Activated naive CD8-positive, alpha-beta T cell treated with anti-CD3 and anti-CD28 coated beads, Interleukin-2, amount 10 ng/mL, durations not matched to agents 7 days and 5 days (primary cell): ENCODE measurements at places on chromosomes 11 and 22. TPM values are rescaled to one million over a fixed set of nuclear protein-coding genes. Genes with fewer than 3 reads are reported as not detected.

PRG3 gene
- total RNA-seq = not detected

LDLRAD3 gene
- not detected for total RNA-seq

GAB4 gene
- not detected for total RNA-seq

CSNK2A3 gene
- total RNA-seq = 1.4 TPM

ANO1 gene
- total RNA-seq = not detected

CHRM1 gene
- not detected for total RNA-seq

TPBGL gene
- total RNA-seq = 0.28 TPM

GRCh38 chr11:119673759-119674336 is 55.2 kb downstream of the NECTIN1 start:
- H3K27me3 ChIP-seq = peaks cover 8% of the 10 kb centered on the region
- peaks cover 11% of the 10 kb centered on the region for H3K4me1 ChIP-seq
- no peaks in the 10 kb centered on the region for H3K36me3 ChIP-seq
- H3K27ac ChIP-seq = peak overlapping the region; percentile 40
- peak; percentile 50 for DNase-seq

DNA sequence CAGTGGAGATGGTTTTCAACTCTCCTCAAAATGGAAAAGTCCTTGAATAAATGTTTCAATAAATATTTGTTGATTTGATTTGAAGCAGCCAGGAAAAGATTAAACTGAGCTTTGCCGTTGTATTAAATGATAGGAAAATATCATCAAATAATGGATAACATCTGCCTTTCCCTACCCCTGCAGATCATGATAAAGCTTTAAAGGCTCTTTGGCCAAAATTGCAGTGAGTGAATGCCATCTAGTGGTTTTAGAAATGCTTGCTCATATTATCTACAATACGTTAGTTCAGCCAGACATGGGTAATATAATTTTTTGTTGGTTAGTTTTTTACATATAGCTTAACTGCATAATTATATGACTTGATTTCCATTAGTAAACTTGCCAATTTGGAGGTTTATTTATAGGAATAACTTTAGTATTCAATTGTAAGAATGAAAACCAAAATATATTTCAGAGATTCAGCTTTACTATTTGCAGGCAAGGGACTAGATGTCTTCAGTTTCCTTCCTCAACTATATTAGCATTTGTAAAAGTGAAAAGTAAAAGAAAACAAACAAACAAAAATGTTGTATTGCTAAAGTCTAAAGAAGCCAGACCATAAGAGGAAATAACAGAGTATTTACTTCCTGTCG is 159.2 kb downstream of the MSANTD4 start:
- peaks cover 9% of the 10 kb centered on the region for H3K27me3 ChIP-seq
- no peak overlapping the region for H3K27ac ChIP-seq
- DNase-seq = no peak
- no peaks in the 10 kb centered on the region for H3K36me3 ChIP-seq
- no peak overlapping the region for H3K4me3 ChIP-seq
- no peaks in the 10 kb centered on the region for H3K4me1 ChIP-seq

DNA sequence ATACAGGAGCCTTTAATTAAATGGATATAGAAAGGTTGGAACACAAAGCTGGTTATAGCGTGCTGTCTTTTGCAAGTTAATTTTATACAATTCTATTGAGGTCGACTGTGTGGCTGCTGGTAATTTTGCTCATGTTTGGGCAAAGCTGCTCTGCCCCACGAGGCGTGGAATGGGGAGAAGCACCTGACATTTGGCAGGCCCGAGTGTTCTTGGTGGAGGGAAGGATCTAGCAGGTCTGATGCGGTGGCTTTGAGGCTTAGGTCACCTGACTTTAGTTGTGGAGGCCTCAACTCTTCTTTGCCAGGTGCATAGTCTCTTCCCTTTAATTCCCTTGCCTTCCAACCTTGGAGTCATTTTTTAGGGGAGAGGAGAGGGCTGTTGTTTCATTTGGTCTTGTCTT is 97.3 kb downstream of the ZBTB16 start:
- DNase-seq = no peak
- H3K27ac ChIP-seq = peak overlapping the region; percentile 52
- H3K4me3 ChIP-seq = no peak overlapping the region
- no peaks in the 10 kb centered on the region for H3K27me3 ChIP-seq

DNA sequence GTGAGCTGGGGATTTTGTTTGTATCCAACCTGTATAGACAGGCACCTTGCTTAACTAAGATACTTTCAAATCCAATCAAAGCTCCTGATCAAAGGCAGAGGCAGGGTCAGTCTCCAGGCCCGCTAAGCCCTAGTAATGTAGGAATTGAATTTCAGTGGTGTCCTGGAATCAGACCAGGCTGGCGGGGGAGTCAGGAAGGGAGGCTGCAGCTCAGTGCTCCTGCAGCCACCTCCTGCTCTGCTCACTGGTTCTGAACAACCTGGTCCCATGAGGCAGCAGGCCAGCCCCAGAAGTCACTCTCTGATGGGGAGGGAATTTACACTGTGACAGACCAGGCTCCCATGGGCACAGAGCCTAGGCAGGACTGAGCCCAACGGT is 38.5 kb upstream of the GALNT18 start:
- H3K27me3 ChIP-seq = peaks cover 26% of the 10 kb centered on the region
- H3K4me3 ChIP-seq = no peak overlapping the region
- H3K27ac ChIP-seq = no peak overlapping the region
- H3K36me3 ChIP-seq = no peaks in the 10 kb centered on the region
- DNase-seq = no peak

DNA sequence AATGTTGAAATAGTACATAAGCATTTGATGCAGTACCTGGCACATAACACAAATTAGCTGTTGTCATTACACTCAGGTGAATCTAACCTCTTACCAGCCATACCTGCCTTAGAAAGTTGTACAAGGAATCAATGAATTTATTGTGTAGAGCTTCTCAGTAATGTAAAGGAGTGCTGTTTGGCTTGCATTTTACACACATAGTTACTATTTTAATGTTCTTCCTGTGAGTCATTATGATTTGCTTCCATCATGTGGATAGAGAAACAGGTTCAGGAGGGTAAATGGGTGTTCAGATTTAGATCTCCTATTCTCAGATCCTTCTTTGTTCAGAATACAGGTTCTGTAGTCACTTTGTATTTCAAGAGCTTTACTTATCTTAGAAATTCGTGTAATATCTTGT is 27.6 kb upstream of the RCE1 start:
- no peak for DNase-seq
- no peaks in the 10 kb centered on the region for H3K36me3 ChIP-seq
- no peak overlapping the region for H3K4me3 ChIP-seq
- no peaks in the 10 kb centered on the region for H3K4me1 ChIP-seq
- H3K27me3 ChIP-seq = no peaks in the 10 kb centered on the region

DNA sequence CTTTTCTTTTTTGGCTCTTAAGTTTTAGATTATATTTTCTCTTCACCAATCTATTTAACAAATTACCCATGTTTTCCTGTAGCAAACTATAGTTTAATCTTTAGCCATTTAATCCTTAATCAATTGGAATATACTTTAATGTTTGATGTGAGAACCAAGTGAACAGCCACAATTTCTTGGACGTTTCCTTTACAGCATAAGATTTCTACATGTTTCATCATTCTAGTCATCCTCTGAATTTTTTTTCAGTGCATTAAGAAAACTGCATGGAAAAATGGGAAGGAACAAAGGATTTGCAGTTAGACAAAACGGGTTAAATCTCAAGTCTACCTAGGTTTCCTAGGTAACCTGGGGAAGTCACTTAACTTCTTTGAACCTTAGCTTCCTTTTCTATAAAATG is 507.1 kb upstream of the CCDC90B start:
- no peak overlapping the region for H3K4me3 ChIP-seq
- no peak overlapping the region for H3K27ac ChIP-seq
- H3K27me3 ChIP-seq = peaks cover 1% of the 10 kb centered on the region
- no peak for DNase-seq
- no peaks in the 10 kb centered on the region for H3K4me1 ChIP-seq

GRCh38 chr11:110433393-110434333 is 3.9 kb downstream of the FDX1 start:
- H3K4me3 ChIP-seq = no peak overlapping the region
- peaks cover 29% of the 10 kb centered on the region for H3K4me1 ChIP-seq
- peaks cover 14% of the 10 kb centered on the region for H3K36me3 ChIP-seq
- no peak overlapping the region for H3K27ac ChIP-seq

DNA sequence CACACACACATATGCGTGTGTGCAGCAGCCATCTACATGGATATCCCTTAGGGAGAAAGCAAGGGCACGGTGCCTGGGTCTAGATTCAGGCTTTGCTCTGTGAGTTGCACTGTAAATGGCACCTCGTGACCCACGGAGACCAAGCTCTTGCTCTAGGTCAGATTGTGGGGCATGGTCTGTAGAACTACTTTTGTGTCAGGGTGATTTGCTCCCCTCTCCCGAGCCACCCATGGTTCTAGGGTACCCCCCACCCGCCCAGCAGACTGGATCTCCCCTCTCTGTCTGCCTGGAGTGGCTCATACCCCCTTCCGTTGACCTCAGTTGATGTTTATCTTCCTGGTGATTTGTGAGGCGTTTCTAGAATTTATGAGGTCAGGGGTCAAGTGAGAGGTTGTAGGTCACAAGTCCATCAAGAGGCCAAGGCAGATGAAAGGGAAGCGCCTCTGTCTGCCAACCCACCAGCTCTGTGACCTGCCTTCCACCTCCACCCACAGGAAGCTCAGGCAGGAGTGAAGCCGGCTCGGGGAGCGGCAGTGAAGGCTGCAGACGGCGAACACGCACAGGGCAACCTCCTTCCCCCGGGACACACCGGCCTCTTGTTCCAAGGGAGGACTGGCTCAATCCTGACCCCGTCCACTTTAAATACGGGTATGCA is 76.2 kb upstream of the TTLL12 start:
- DNase-seq = peak; percentile 69
- H3K27ac ChIP-seq = peak overlapping the region; percentile 86
- peaks cover 23% of the 10 kb centered on the region for H3K4me1 ChIP-seq
- no peaks in the 10 kb centered on the region for H3K36me3 ChIP-seq

DNA sequence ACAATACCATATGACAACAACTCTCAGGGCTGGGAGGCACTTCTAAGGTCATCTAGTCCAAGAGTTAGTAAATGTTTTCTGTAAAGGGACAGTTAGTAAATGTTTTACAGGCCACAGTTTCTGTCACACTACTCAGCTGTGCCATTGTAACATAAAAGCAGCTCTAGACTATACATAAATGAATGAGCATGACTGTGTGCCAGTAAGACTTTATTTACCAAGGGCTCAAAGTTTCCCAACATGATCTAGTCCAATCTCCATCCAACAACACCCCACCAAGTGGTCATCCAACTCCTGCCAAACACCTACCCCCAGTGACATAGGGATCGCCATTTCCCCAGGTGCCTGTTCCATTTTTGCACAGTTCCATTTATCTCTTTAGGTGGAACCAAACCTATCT is 12.1 kb downstream of the SERGEF start:
- no peaks in the 10 kb centered on the region for H3K4me1 ChIP-seq
- H3K27ac ChIP-seq = no peak overlapping the region
- no peak overlapping the region for H3K4me3 ChIP-seq
- H3K27me3 ChIP-seq = no peaks in the 10 kb centered on the region

DNA sequence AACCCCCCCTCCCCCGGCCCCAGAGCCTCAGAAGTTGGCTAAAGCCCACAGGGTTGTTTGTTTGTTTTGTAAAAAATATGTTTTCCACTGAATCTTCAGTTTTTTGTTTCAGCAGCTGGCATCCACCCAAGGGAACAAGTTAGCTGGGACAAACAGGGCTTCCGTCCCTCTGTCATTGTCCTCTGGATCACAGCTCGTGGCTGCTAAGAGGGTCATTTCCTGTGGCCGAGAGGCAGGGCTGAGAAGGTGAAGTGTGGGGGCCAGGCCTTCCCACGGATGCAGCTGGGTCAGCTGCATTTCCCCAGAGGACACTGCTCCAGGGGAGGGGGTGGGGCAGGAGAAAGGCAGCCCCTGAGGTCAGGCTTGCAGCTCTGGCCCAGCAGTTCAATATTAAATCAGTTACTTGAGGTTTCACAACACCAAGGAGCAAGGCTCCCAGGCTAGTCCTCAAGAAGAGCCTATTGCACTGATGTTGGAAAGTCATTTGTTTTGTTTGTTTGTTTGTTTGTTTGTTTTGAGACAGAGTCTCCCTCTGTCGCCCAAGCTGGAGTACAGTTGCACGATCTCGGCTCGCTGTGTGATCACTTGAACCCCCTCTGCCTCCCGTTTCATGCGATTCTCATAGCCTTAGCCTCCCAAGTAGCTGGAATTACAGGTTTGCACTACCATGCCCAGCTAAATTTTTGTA is 34.4 kb upstream of the SMTN start:
- DNase-seq = no peak
- no peaks in the 10 kb centered on the region for H3K36me3 ChIP-seq
- H3K4me3 ChIP-seq = no peak overlapping the region
- peaks cover 2% of the 10 kb centered on the region for H3K27me3 ChIP-seq
- no peak overlapping the region for H3K27ac ChIP-seq

- H3K27ac ChIP-seq = no peak overlapping the region
- H3K36me3 ChIP-seq = peaks cover 30% of the 10 kb centered on the region
- no peaks in the 10 kb centered on the region for H3K27me3 ChIP-seq
- no peak for DNase-seq
Measured at GRCh38 chr11:107804971-107805370, 53.6 kb downstream of the SLC35F2 start.

DNA sequence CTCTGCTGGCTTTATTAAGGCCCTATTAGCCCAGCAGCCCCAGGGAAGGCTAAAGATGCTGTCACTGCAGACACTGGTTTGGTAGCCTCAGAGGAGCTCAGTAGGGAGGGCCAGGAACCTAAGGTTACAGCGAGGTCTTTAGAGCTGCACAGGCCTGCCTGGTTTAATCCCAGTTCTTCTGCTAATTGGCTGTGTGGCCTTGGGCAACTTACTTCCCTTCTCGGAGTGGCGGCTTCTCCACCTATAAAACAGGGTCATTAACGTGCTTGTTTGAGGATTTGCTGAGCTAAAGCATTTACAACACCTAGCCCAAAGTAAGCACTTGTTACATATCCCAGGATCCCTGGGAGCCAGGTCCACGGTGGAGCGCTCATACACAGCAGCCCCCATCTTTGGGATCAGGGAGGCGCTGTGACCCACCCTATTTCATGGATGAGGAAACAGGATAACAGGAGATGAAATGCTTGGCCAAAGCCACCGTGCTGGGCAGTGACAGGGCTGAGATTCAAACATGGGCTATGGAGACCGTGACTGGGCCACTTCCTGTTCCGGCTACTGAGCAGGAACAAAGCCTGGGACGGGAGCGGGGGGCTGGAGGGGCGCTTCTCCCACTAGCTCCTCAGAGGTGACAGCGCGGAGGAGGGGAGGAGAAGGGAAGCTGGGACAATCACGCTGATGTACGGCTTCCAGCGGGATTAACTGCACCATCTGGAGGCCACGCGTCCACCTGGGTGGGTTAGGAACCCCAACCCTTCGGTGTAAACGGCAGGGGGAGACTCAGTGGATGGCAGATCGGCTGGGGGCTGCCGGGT is 61.5 kb downstream of the IGLL1 start:
- no peak overlapping the region for H3K4me3 ChIP-seq
- no peaks in the 10 kb centered on the region for H3K36me3 ChIP-seq
- peaks cover 2% of the 10 kb centered on the region for H3K4me1 ChIP-seq
- H3K27me3 ChIP-seq = peaks cover 28% of the 10 kb centered on the region
